ENCODE measurements at places on chromosomes 6 and 20.

DNA sequence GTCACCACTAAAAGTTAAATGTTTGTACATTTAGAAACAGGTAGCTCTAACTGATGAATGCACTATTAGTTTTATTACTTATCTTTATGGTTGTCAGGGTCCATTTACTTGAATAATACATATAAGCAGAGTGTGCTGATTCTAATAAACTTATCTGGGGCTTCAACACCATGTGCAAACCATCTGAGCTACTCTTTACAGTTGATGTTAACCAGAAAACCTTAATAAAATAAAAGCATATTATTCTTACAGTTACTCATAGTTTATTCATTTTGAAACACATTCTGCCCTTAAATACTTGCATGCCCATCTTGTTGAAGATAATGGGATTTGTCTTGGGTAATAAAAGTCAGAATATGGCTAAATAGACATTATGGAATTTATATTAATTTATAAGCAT, 1042.2 kb downstream of the EPHA7 start:
- DNase-seq, result no peak

GRCh38 chr20:47334022-47334551, 22.4 kb downstream of the ZMYND8 start:
- DNase-seq, result no peak

GRCh38 chr20:34874094-34874654, 1.5 kb upstream of the GGT7 start:
- peak; percentile 89 for DNase-seq

GRCh38 chr6:160132776-160133338, 11.2 kb downstream of the SLC22A1 start:
- DNase-seq, result no peak

- DNase-seq, result no peak
These were observed 224.8 kb upstream of the MAP3K7 start for GRCh38 chr6:90811596-90812226.

DNA sequence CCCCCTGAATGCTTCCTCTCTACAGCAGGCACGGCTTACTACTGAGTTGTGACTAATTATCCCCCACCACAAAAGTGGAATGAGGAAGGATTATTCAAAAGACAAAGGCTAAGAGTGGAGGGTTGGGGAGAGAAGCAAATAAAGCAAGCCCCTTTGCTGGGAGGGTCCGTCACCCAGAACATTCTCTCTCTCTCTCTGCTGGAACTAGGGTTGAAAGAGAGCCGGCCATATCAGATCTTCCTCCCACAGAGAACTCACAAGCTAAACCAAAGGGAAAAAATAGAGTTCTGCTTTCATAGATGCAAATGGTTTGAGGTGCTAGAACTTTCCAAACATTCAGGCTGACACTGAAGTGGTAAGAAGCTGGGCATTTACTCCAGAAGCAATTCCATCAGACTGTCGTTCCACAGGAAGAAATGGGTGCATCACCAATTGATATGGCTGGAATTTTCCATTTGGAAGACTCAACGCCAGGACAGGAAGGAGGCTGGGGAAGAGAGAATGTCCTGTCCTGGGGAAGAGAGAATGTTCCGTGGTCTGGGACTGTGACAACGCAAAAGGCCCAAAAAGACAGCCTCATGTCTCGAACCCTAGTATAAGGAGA, 7.9 kb downstream of the ZMYND8 start:
- DNase-seq, result no peak

DNA sequence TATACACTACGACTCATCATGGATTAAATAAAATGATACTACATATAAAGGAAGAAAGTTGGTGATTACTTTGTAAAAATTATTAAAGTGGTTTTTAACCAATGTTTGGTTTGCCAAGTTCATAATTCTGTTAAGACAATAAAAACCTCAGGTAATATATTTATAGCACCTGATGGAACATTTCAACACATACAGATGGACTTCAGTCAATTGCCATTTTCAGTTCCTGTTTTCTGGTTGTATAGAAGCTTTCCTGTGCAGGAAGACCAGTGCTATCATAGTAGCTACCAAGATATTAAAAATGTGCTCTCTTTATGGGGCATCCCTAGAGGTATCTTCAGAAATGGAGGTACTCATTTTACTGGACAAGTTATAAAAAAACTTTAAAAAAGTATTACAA, 1686.4 kb downstream of the GRIK2 start:
- no peak for DNase-seq

DNA sequence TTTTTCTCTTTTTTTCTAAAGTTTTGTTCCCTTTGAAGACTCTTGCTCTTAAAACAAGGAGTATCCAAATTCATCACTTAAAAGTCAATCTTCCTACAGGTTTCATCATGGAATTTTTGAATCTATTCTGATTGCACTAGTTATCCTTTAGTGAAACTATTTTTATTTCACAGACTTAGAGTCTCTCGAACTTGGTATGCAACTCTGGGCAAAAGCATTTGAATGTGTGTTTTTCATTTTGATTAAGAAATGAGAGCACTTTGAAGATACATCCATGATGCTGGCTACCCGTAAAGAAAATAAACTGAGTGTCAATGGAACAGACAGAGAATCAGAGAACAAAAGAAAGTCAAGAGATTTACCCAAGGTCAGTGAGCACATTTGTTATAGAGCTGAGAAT, 586.5 kb downstream of the EPM2A start:
- DNase-seq, result no peak

GRCh38 chr6:20717743-20718142, 183.5 kb downstream of the CDKAL1 start:
- DNase-seq, result no peak

DNA sequence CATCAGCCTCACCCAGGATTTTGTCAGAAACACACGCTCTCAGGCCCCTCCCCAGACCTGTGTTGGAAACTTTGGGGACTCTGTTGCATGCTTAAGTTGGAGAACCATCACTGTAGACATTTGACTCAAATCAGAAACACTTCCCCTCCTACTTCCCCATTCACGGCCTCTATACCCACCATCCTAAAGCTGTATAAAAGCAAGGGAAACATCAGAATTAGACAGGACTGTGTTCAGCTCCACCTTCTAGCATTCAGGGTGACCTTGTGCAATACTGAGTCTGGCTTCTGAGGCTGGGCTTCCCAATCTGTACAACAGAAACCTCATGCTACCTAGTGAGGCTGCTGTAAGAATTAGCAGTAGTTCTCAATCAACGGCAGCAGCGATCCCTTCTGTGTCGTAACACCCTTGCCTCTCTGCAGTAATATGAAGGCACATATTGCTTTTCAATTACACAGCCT, 252.3 kb downstream of the LY86 start:
- DNase-seq, result no peak

GRCh38 chr20:63737945-63738686, 1.5 kb upstream of the SLC2A4RG start:
- DNase-seq, result no peak

DNA sequence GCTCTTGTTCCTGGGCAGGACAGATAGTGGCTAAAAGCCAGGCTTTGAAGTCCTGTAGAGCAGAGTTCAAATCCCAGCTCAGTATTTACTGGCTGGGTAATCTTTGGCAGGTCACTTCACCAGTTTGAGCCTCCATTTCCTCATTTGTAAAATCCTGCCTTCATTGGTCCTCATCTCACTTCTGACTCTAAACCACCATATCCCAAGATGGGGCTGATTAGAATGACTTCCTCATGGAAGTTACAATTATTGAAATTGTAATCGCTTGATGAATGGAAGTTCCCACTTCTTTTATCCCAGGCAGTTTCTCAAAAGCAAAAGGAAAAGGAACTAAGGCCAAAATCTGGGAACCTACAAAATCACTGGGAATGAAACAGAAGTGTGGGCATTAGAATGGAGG, 35.9 kb upstream of the B4GALT5 start:
- no peak for DNase-seq

DNA sequence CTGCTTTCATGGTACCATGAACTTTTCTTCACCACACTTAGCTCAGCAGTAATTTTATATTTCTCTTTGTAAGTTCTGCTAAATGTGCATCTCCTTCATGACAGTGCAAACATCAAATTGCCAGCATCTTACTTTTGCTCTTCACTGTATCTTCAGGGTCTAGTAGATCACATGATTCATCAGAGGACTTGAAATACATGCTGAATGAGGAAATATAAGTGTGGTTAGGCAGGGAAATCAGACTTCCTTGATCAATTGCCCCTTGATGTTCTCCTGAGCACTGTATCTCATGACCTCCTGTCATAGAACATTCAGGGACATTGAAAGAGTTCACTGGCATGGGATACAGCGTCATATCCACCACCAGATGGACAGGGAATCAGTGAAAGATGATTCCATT, 25.3 kb upstream of the POLR1H start:
- DNase-seq, result no peak

DNA sequence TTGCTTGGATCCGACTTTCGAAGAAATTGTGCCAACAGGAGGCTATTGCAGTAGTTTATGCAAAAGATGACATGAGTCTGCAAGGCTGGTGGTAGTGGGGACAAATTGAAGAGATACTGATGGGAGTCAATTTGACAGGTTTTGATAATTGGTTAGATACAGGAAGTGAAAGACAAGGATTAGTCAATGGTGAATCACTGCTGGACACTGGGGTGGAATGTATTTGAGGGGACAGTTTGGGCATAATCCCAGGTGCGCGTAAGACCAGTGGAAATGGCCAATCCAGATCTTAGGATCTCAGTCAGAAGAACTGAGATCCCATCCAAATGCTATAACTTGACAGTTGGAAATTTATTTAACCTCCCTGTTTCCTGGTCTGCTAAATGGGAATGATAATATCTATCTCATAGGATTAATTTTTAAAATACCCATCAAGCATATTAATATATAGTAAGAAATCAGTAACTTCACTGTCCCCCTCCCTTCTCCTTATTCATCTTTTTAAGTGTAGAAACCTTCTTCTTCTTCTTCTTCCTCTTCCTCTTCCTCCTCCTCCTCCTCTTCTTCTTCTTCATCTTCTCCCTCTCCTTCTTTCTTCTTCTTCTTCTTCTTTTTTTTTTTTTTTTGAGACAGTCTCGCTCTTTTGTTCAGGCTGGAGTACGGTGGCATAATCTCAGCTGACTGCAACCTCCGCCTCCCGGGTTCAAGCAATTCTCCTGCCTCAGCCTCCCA, 30.9 kb upstream of the ERVFRD-1 start:
- no peak for DNase-seq

- no peak for DNase-seq
These were observed 7.0 kb upstream of the RREB1 start for GRCh38 chr6:7100753-7101081.

GRCh38 chr6:137323860-137324259, 104.7 kb upstream of the IFNGR1 start:
- DNase-seq, result no peak

DNA sequence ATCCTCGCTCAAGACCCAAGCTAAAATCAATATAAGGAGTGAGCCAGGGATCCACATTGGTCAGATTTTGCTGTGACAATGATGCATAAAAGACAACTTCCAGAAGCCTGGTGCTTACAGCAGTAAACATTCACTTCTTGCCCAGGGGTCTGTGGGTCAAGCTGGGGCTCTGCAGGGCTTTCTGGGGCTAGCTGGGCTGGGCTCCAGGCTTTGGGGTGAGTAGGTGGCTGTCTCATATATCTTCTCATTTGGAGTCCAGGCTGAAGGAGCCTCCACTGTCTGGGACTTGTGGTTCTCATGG, 25.8 kb upstream of the TOP1 start:
- DNase-seq, result no peak

GRCh38 chr6:32825966-32826365, 9.2 kb upstream of the HLA-DOB start:
- DNase-seq, result no peak

- no peak for DNase-seq
These were observed 18.7 kb downstream of the UQCC2 start for GRCh38 chr6:33692760-33693158.

- DNase-seq, result peak; percentile 11
These were observed 699.0 kb downstream of the KHDRBS2 start for GRCh38 chr6:61586934-61587537.

DNA sequence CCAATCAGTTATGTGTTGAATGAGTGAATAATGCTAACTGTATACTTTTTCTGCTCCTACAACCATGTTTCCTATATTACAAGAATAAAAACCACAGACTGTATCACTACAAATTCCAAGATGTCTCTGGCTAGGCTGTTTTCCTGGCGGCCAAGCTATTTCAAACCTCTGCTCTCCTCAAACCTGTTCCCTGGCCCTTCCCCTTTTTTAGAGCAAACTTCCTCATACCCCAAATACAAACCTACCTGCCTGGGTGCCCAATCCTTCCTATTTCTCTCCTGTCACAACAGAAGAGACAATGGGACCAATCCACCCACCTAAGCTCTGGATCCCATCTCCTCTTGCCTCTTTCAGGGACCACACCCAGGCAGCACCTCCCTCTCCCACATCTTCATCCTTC, 7.5 kb downstream of the TOMM34 start:
- no peak for DNase-seq

GRCh38 chr20:21230220-21230619, 72.9 kb upstream of the XRN2 start:
- no peak for DNase-seq

- no peak for DNase-seq
These were observed 205.1 kb downstream of the LY86 start for GRCh38 chr6:6793388-6794250.

GRCh38 chr6:73231986-73232391, 6.7 kb upstream of the KHDC1L start:
- DNase-seq, result no peak

DNA sequence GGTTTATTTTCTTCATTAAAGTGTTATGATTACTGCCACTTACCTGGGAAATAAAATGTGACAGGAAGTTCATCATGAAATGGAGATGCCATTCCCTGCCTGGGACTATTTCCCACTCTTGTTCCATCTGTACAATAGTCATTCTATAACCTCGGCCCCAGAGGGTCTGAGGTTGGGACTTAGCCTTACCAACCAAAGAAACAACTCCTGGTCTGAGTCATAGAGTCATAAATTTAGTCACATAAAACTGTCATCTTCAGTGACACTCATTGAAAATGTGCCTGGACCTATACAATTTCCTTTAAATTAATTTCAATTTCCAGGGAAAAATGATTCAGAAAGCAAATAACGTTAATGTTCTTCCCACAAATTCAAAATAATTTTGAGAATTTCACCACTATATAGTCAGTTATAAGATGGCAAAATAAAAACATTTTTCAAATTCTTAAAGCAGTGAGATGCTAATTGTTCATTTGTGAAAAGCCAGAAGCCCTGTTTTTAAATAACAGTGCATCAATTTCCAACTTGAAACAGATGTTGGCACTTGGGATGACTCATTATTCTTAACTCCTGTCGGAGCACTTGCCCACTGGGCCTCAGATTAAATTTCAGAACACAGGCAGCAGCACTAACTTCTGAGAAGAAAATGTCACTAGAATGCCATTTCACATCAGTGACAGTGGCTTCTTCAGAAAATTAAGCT, 201.2 kb upstream of the SMLR1 start:
- DNase-seq, result no peak

DNA sequence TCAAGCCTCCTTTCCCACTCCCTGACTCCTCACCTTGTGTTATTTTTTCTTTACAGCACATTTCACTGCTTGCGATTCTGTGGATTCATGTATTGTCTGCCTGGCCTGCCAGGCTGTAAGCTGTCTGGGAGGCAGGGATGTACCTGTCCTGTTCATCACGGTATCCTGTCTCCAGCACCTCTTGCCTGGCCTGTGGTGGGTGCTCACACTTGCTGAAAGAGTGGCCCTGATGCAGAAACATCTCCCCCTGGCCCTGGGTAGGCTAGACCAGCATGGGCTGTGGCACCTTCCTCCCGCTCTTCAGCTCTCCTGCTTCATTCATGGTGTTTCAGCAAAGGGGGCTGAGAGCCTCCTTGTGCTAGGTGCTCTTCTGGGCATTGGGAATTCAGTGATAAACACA, 60.1 kb upstream of the KCNG1 start:
- no peak for DNase-seq

- peak; percentile 99 for DNase-seq
These were observed at the start of gene DSN1 for GRCh38 chr20:36773597-36774390. TSS of gene DSN1 (minus strand) at chr20:36773763. CDS start at chr20:36771458, 2,305 bp downstream.

GRCh38 chr20:34069341-34070078, 42.5 kb downstream of the EIF2S2 start:
- DNase-seq, result peak; percentile 87
